Activated T-helper 1 cell treated with anti-CD3 and anti-CD28 coated beads, Interleukin-12 subunit alpha, Interleukin-12 subunit beta, Interleukin-2, Interleukin-4 antibody, amounts not matched to agents 30 ng/mL and 10 ng/mL and 1 ng/mL, durations not matched to agents 14 hours and 24 hours and 36 hours (primary cell): ENCODE measurements at places on chromosomes 2 and 18.
A peak's percentile ranks its signal among the peaks of the same experiment; 100 is the strongest.

GRCh38 chr2:138321458-138321857 is 180.1 kb upstream of the SPOPL start:
- H3K27me3 ChIP-seq = no peaks in the 10 kb centered on the region
- H3K4me1 ChIP-seq = no peaks in the 10 kb centered on the region
- H3K4me3 ChIP-seq = no peak overlapping the region
- no peaks in the 10 kb centered on the region for H3K36me3 ChIP-seq

DNA sequence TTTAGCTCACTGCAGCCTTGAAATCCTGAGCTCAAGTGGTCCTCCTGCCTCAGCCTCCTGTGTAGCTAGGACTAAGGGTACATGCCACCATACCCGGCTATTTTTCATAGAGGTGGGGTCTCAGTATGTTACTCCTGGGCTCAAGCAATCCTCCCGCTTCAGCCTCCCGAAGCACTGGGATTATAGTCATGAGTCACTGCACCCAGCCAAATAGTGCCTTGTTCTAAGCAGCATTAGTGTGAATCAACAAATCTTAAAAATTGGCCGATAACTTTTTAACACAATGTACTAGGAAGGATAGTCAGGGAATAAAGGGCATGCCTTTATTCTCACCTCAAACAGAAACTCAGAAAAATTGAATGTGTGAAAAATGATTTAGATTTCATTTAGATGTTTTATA is 51.6 kb downstream of the XRCC5 start:
- no peaks in the 10 kb centered on the region for H3K27me3 ChIP-seq
- H3K4me3 ChIP-seq = no peak overlapping the region
- no peak overlapping the region for H3K27ac ChIP-seq

DNA sequence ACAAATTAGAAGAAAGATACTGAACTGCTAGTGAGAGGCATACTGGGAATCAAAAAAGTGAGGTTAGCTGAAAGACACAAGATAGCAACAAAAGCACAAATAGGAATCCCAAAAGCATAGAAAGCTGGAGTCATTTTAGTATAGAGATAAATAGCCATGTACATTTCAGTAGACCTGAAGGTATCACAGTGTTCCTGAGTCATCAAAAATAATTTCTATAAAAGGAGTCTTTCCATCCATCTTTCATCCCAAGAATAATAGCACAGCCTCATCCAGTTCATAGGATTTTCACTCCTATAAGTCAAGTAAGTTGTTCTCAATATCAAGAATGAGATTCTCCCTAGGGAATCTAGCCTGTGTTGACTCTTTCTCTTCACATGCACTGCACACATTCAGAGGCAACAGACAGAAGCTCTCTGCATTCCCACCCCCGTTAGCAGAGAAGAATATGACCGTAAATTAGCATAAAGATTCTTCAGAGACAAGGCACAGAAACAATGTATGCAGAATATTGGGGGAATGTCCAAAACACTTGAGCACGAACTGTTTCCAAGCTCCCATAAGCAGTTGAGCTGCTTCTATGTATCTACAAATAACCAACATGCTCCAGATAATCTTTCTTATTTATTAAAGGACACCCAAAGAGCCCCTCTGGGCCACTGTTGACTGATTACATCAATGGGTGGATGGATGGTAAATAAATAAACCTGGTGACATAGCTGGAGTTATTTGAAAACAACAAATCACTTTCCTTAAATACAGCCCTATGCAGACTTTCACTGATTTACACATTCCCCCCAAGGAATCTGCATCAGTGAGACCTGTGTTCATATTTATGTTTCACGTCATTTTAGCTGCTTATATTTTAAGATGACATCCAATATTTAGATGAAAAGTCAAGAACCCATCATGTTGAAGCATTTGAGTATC is 174.5 kb upstream of the PKDCC start:
- no peaks in the 10 kb centered on the region for H3K36me3 ChIP-seq
- no peak overlapping the region for H3K4me3 ChIP-seq
- no peak overlapping the region for H3K27ac ChIP-seq
- no peak for DNase-seq
- peaks cover 7% of the 10 kb centered on the region for H3K27me3 ChIP-seq

DNA sequence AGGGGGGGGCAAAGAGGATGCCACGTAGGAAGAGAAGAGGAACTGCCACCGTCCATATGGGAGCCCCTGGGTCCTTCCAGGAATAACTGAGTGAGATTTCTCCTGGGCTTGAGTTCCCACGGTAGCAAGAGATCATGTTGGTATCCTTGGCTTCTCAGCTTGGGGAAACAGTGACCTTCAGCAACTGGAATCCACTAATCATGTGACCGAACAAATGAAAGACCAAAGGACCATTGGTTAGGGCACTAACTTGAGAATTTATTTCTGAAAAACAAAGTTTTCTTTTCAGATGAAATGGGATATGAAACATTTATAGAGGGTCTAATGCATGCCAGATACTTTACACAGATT is 259.4 kb upstream of the ID2 start:
- H3K4me3 ChIP-seq = no peak overlapping the region
- no peak for DNase-seq
- peaks cover 32% of the 10 kb centered on the region for H3K4me1 ChIP-seq
- H3K36me3 ChIP-seq = peaks cover 3% of the 10 kb centered on the region

- H3K36me3 ChIP-seq = no peaks in the 10 kb centered on the region
- no peaks in the 10 kb centered on the region for H3K4me1 ChIP-seq
- no peak overlapping the region for H3K4me3 ChIP-seq
- no peak for DNase-seq
These were observed 10.5 kb downstream of the CNGA3 start for GRCh38 chr2:98356729-98357128.

- H3K4me1 ChIP-seq = no peaks in the 10 kb centered on the region
- no peak overlapping the region for H3K27ac ChIP-seq
- peaks cover 5% of the 10 kb centered on the region for H3K27me3 ChIP-seq
- DNase-seq = no peak
- no peaks in the 10 kb centered on the region for H3K36me3 ChIP-seq
These were observed 46.2 kb upstream of the ITGAV start for GRCh38 chr2:186543561-186544131.

GRCh38 chr2:1406434-1406833 is 6.8 kb upstream of the TPO start:
- no peak overlapping the region for H3K27ac ChIP-seq
- H3K27me3 ChIP-seq = peaks cover 4% of the 10 kb centered on the region
- no peak for DNase-seq
- no peak overlapping the region for H3K4me3 ChIP-seq
- no peaks in the 10 kb centered on the region for H3K36me3 ChIP-seq

GRCh38 chr2:75545922-75546321 is 14.8 kb downstream of the EVA1A start:
- no peaks in the 10 kb centered on the region for H3K36me3 ChIP-seq
- DNase-seq = no peak
- H3K27ac ChIP-seq = no peak overlapping the region
- peaks cover 4% of the 10 kb centered on the region for H3K27me3 ChIP-seq
- H3K4me3 ChIP-seq = no peak overlapping the region

DNA sequence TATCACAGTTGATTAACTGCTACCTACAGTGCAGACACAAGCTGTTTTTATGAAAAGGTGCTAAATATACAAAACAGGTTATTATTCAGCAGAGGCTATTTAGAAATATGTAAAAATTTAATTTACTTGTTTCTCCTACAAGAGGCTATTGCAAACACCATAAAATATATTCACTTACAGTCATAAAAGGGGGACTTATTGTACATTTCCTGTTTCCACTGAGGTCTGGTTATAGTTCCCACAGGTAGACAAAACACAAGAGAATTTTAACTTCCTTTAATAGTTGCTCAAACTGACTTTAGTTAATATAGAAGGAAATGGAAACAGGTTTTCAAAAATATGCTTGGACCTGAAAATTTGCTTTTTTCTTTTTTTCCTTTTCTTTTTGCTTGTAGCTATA is 40.0 kb upstream of the FRZB start:
- H3K36me3 ChIP-seq = no peaks in the 10 kb centered on the region
- no peak overlapping the region for H3K27ac ChIP-seq
- no peak overlapping the region for H3K4me3 ChIP-seq
- H3K4me1 ChIP-seq = no peaks in the 10 kb centered on the region
- DNase-seq = no peak

DNA sequence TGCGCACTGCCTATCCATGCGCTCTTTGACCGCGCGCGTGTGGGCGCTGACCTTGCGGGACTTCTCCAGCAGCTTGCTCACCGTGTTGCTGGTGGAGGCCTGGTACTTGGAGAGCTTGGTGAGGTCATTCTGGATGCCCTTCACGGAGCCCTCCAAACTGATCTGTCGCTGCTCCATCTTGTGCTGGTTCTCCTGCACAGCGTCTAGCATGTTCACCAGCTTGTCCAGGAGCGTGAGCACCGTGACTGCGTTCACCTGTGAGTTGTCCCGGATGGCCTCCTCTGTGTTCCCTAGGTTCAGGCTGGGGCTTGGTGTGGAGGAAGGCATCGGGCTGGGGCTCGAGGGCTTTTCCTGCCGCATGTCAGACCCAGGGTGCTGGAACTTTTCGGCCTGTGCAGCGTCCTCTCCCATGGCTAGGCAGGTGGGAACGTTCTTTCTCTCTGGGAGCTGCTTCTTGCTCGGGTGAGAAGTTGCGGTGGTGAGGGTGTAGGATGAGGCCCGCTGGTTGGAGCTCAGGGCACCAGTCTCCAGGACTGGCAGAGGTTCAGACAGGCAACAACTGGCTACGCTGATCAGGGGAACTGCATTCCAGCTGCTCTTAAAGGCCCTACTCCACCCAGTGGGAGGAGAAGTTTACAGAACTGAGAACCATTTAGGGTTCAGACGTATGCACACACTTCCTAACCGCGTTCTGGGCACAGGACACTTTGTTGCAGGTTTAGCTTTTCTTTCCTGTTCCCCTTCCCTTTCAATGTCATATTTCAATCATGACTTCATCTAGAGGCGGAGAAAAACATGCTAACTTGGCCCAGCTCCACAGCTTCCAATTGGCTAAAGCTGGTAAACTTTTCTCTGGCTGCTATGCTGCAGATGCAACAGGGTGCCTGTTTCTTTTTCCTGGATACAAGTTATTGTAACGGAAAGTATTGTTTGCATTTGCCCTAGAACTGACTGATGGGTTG is at the start of gene CAVIN2:
TSS of gene CAVIN2 (minus strand) at position 574 of the 962 bp plus-strand sequence. CDS start at position 411, 163 bp downstream.
- H3K36me3 ChIP-seq = no peaks in the 10 kb centered on the region
- no peak within 1 kb of the TSS for H3K27ac ChIP-seq
- H3K4me3 ChIP-seq = no peak within 1 kb of the TSS
- DNase-seq = no peak
- no peaks in the 10 kb centered on the region for H3K4me1 ChIP-seq
- peaks cover 33% of the 10 kb centered on the region for H3K27me3 ChIP-seq

DNA sequence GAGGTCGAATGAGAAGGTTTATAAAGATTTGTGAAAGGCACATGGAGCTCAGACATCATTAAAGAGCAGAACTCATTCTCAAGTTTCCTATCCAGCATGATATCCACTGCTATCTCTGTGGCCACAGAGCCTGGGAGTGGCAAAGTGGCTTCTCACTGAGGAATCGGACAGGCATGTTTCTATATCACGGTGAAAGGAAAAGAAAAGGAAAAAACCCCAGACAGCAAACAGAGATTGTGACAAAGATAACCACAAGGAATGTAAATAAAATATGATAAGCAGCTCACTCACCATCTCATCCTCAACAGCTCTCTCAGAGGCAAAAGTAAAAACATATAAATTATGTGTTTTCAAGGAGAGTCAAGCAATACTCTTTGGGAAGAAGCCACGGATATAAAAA is 2.5 kb downstream of the PID1 start:
- DNase-seq = no peak
- peaks cover 16% of the 10 kb centered on the region for H3K27me3 ChIP-seq
- H3K27ac ChIP-seq = no peak overlapping the region
- H3K36me3 ChIP-seq = no peaks in the 10 kb centered on the region
- H3K4me3 ChIP-seq = no peak overlapping the region

GRCh38 chr2:73291093-73291460 is 2.3 kb downstream of the EGR4 start:
- H3K27ac ChIP-seq = peak overlapping the region; percentile 57
- H3K36me3 ChIP-seq = no peaks in the 10 kb centered on the region
- peak; percentile 58 for DNase-seq
- H3K4me3 ChIP-seq = peak overlapping the region; percentile 76

DNA sequence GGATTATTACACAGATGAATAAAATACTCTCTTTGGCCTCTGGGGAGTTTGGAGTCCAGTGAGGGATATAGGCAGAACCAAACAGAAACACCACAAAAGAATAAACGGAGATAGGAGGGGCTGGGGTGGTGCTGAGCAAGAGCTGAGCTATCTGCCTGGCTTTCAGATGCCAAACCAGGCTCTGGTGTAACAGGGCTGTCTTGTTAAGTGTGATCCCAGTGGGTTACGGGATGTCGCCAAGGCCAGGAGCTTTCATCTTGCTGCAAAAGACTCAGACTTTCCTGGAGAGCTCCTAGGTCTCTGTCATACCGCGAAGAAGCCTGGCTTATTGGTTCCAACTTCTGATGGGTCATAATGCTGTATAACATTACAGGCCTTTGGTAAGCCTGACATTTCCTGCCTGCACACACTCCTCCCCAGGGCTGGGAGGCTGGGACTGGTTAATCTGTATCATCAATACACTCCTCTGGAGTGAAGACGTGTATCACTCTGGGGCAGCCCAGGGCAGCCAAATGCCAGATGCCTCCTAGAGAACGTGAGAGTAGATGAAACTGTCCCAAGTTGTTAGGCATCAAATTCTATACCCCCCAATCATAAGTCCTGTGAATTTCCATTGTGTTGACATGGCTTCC is 60.5 kb downstream of the STPG4 start:
- H3K4me3 ChIP-seq = no peak overlapping the region
- DNase-seq = no peak
- H3K27ac ChIP-seq = no peak overlapping the region
- H3K36me3 ChIP-seq = no peaks in the 10 kb centered on the region

DNA sequence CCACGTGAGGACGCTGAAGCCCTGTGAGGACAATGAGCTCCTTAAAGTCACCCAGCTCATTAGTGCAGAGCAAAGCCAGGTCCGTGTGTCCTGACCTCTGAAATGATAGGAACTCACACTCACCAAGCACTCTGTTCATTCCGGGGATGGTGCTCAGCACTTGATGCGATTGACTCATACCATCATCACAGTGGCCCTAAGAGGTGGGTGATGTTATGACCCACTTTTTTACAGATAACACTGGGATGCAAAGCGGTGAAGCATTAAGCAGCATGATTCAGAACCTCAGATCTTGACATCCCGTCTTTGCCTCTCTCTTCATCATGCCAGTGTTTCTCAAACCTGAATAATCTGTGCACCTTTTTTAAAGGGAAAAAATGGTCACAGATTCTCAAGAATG is 234.8 kb downstream of the ALPK2 start:
- H3K4me1 ChIP-seq = no peaks in the 10 kb centered on the region
- H3K4me3 ChIP-seq = no peak overlapping the region
- DNase-seq = no peak
- no peaks in the 10 kb centered on the region for H3K27me3 ChIP-seq

- no peaks in the 10 kb centered on the region for H3K36me3 ChIP-seq
- peaks cover 14% of the 10 kb centered on the region for H3K4me1 ChIP-seq
- H3K27ac ChIP-seq = no peak overlapping the region
- H3K4me3 ChIP-seq = no peak overlapping the region
These were observed 6.4 kb downstream of the SLC8A1 start for GRCh38 chr2:40445467-40445866.
